Activated T-helper 2 cell treated with anti-CD3 and anti-CD28 coated beads, Interferon-gamma antibody, Interleukin-2, Interleukin-4, amounts not matched to agents 10 μg/mL and 5 μg/mL and 100 μg/mL, durations not matched to agents 14 hours and 24 hours and 36 hours (primary cell): ENCODE measurements at places on chromosomes 1 and 21. TPM values are rescaled to one million over a fixed set of nuclear protein-coding genes. Genes with fewer than 3 reads are reported as not detected.
A peak's percentile ranks its signal among the peaks of the same experiment; 100 is the strongest.

LMX1A gene
- total RNA-seq: not detected in 2 replicates

UBXN10 gene
- total RNA-seq: 0.32 and 0.39 TPM in 2 replicates

IGSF9 gene
- not detected in 2 replicates for total RNA-seq

AADACL3 gene
- total RNA-seq: not detected in 2 replicates

C8B gene
- total RNA-seq: not detected in 2 replicates

DNA sequence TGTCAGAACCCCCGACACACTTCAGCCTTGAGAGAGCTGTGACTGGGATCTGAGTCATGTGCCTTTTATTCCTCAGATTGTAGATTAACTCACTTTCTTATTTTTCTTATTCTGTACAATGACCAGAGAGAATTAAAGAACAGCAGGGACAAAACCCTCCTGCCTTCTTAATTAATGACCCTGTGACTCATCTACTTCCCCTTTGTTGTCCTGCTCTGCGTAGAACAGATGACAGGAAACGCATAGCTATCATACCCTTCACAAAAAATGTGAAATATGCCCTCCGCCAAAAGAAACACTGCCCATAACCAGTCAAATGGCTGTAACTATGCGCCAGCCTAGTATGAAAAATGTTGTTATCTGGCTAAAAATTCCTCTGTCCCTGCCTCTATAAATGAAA, 9.1 kb upstream of the PADI2 start:
- no peaks in the 10 kb centered on the region for H3K36me3 ChIP-seq
- no peak for DNase-seq
- H3K4me1 ChIP-seq: no peaks in the 10 kb centered on the region
- peaks cover 4% of the 10 kb centered on the region for H3K27me3 ChIP-seq
- H3K4me3 ChIP-seq: no peak overlapping the region

DNA sequence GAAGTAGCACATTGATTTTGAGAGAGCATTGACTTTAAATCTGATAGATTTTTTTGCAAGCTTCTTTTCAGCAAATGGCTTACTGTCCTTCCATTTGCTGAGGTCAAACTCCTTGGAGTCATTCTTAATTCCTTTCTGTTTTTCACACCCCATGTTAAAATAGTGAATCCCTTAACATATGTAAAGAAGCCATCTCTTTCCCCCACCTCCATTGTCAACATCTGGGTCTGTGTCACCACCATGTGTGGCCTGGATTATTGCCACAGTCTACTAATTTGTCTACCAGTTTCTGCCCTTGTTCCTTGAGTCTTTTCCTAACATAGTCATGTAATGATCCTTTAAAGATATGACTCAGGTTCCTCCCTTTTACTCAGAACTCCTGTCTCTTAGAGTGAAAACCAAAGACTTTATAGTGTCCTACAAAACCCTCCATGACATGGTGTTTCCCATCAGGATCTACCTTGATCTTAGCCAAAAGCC, 104.7 kb downstream of the ST6GALNAC3 start:
- H3K36me3 ChIP-seq: no peaks in the 10 kb centered on the region
- no peak for DNase-seq
- H3K27ac ChIP-seq: no peak overlapping the region
- H3K27me3 ChIP-seq: no peaks in the 10 kb centered on the region
- H3K4me1 ChIP-seq: peaks cover 6% of the 10 kb centered on the region

DNA sequence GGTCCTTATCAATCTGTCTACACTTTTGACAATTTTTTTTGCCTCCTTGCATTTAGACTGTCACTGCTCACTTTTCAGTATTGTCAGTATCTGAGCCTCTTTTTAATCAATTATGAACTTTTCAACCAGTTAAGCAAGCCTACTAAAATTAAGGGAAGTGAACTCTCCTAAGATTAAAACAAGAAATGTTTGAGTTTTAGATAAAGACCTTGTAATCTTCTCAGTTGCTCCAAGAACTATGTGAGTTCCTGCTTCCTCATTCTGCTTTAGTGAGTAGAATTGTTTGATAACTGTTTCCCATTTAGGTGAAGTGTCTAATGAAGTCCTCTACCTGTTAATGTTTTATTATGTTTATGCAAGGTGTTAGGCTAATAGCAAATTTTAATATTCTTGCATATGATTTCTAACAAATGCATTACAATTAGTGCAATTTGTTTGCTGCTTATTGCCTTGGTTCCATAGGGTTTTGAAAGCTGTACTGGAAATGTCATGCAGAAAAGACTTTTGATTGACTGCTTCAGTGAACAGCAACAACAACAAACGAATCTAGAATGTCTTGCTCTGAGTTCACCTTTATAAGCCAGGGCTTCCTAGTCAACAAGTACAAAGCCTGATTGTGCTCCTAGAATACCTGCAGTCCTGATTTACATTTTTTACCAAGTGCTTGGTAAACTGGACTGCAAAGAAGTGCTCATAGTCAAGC, 40.9 kb downstream of the PLA2G4A start:
- H3K27me3 ChIP-seq: no peaks in the 10 kb centered on the region
- H3K27ac ChIP-seq: peak overlapping the region; percentile 74
- peaks cover 42% of the 10 kb centered on the region for H3K36me3 ChIP-seq
- DNase-seq: no peak
- H3K4me3 ChIP-seq: no peak overlapping the region

DNA sequence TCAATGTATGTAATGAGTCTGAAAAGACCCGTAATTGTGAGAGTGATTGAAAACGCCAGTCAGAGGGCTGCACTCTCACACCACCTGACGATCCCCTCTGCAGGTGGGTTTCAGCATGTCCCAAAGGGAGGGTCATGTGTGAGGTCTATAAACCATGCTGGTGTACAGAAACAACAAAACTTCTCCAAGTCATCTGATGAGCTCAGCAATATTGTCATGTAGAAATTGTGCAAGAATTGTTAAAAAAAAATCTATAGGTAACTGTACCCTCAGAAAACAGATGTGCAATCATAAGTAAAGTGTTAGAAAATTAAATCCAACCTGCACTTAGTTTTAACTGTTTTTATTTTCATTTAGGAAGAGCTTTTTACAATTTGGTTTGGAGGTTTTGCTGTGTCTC, 152.5 kb downstream of the PCBP3 start:
- no peak overlapping the region for H3K27ac ChIP-seq
- no peak overlapping the region for H3K4me3 ChIP-seq
- H3K4me1 ChIP-seq: no peaks in the 10 kb centered on the region
- no peak for DNase-seq

GRCh38 chr21:22679207-22679606, 1681.0 kb downstream of the NCAM2 start:
- no peak overlapping the region for H3K4me3 ChIP-seq
- H3K27me3 ChIP-seq: no peaks in the 10 kb centered on the region
- H3K36me3 ChIP-seq: no peaks in the 10 kb centered on the region
- no peak for DNase-seq
- no peak overlapping the region for H3K27ac ChIP-seq

DNA sequence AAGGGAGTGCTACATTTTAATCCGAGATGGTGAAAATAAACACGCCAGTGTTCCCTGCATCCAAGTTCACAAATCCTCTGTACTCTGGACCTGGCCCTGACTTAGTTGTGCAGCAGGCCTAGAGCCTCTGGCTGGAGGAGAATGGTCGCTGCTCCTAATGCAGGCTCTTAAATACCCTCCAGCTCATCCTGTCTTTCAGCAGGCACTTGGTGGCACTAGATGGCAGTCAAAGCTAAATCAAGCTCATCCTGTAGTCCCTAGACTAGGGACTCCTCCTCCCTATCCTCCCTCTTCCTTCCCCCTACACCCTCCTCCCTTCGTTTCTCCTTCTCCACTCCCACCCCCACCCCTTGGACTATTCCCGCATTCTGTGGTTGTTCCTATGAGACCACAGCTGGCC, 41.6 kb upstream of the MTR start:
- no peak for DNase-seq
- H3K4me1 ChIP-seq: no peaks in the 10 kb centered on the region
- no peak overlapping the region for H3K27ac ChIP-seq
- H3K4me3 ChIP-seq: no peak overlapping the region

GRCh38 chr1:233389169-233389568, 61.6 kb downstream of the MAP3K21 start:
- H3K36me3 ChIP-seq: no peaks in the 10 kb centered on the region
- H3K4me1 ChIP-seq: no peaks in the 10 kb centered on the region
- H3K27me3 ChIP-seq: peaks cover 29% of the 10 kb centered on the region
- no peak overlapping the region for H3K27ac ChIP-seq

GRCh38 chr1:162218975-162219374, 149.5 kb downstream of the NOS1AP start:
- no peak overlapping the region for H3K4me3 ChIP-seq
- no peak overlapping the region for H3K27ac ChIP-seq
- H3K27me3 ChIP-seq: no peaks in the 10 kb centered on the region
- DNase-seq: no peak

- DNase-seq: no peak
- peaks cover 2% of the 10 kb centered on the region for H3K27me3 ChIP-seq
- no peaks in the 10 kb centered on the region for H3K4me1 ChIP-seq
Observed at GRCh38 chr1:98672189-98672588, 10.7 kb downstream of the SNX7 start.

DNA sequence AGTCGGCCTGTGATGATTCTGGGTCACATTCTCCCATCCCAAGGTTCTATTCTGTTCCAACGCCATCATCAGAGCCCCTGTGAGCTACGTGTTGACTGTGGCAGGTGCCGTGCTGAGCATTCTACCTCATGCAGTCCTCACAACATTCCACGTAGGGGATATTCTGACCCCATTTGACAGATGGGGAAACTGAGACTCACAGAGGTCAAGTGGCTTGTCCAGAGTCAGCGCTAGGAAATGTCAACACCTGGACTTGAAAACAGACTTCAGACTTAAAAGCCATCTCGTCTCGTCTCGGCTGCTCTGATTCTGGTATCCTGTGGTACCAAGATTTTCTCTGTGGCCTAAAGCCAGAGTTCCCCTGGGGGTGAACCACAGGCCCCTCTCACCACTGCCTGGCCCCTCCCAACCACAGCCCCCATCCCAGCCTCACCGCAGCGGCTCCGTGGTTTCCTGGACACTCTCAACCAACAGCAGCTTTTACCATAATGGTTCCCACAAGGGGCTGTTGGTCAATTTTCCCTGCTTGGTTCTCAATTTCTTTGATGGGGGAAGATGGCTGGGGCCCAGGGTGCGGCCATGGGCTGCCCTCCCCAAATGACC, 39.6 kb downstream of the SDC3 start:
- H3K4me3 ChIP-seq: no peak overlapping the region
- H3K4me1 ChIP-seq: peaks cover 4% of the 10 kb centered on the region
- no peak for DNase-seq

- H3K27ac ChIP-seq: no peak overlapping the region
- H3K27me3 ChIP-seq: no peaks in the 10 kb centered on the region
- no peak for DNase-seq
- no peaks in the 10 kb centered on the region for H3K36me3 ChIP-seq
- no peak overlapping the region for H3K4me3 ChIP-seq
- H3K4me1 ChIP-seq: peaks cover 47% of the 10 kb centered on the region
Observed at GRCh38 chr1:111509997-111510375, 6.6 kb upstream of the ADORA3 start.

- H3K4me3 ChIP-seq: no peak overlapping the region
- H3K27me3 ChIP-seq: no peaks in the 10 kb centered on the region
- H3K27ac ChIP-seq: no peak overlapping the region
- no peaks in the 10 kb centered on the region for H3K36me3 ChIP-seq
- DNase-seq: no peak
- H3K4me1 ChIP-seq: no peaks in the 10 kb centered on the region
Observed at GRCh38 chr21:23890652-23891051, 1716.6 kb downstream of the MRPL39 start.

GRCh38 chr1:22953057-22953739, 19.5 kb downstream of the LACTBL1 start:
- peaks cover 32% of the 10 kb centered on the region for H3K27me3 ChIP-seq
- no peak for DNase-seq
- no peaks in the 10 kb centered on the region for H3K36me3 ChIP-seq
- H3K4me3 ChIP-seq: no peak overlapping the region

GRCh38 chr1:89608319-89608983, 24.5 kb upstream of the LRRC8C start:
- H3K4me3 ChIP-seq: peak overlapping the region; percentile 81
- H3K27me3 ChIP-seq: no peaks in the 10 kb centered on the region
- DNase-seq: peak; percentile 67
- peaks cover 89% of the 10 kb centered on the region for H3K4me1 ChIP-seq
